ENCODE measurements at places on chromosomes 12 and 14.
A peak's percentile ranks its signal among the peaks of the same experiment; 100 is the strongest.

DNA sequence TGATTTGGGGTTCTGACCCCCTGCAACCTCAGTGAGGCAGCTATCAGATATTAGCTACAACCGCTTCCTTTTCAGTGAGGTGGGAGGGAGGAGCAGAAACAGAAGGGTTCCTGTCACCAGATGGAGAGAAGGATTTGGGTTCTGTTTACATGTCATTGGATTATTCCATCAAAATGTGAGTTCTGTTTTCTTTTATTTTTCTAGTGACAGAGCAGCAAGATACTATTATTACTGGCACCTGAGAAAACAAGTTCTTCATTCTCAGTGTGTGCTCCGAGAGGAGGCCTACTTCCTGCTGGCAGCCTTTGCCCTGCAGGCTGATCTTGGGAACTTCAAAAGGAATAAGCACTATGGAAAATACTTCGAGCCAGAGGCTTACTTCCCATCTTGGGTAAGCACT lies 52.8 kb downstream of the FRMD6 start:
- no peak for DNase-seq

DNA sequence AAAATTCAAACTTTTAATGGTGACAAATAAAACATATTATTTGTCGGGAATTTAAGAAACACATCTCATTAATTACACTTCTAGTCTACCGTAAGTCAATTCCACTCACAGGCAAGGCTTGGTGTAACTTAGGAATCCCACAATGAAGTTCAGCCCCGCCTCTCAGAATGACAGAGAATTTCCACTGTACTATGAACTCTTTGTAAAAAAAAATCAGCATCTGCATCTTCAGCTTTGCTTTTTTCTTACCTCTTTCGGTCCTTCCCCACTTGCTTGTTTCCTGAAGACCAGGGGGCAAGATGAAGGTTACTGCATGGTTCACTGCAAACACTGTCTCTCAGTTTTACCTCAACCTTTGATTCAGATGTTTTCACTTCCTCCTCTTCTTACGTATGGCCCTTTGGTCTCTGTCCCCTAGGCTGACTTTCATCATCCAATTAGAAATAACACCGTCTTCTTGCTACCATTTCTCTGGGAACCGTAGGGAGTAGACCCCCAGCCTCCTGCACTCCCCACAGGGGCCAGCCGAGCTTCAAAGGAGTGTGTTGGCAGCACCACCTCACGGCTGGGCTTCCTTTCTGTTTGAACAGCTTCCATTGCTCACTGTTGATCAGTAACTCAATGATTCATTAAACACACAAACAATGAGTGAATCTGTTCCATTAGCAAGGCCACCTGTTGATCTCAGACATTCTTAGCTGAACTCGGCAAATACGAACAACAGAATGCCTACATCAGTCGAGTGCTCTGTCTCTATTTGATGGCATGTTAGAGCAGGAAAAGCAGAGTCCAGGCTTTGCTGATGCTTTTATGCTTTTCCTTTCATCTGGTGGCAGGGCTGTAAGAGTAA lies 343.0 kb downstream of the BMP4 start:
- no peak for DNase-seq

DNA sequence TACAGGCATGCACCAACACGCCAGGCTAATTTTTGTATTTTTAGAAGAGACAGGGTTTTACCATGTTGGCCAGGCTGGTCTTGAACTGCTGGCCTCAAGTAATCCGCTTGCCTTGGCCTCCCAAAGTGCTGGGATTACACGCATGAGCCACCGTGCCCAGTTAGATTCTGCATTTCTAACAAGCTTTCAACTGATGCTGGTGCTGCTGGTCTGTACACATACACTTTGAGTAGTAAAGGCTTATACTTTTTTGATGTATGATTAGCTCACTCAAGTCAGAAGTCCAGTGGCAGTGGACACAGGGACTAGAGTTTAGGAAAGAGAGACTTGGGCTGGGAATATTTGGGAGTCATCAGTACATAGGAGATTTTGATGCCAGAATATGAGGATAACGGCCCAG lies 2.2 kb upstream of the TBC1D15 start:
- no peak for DNase-seq

DNA sequence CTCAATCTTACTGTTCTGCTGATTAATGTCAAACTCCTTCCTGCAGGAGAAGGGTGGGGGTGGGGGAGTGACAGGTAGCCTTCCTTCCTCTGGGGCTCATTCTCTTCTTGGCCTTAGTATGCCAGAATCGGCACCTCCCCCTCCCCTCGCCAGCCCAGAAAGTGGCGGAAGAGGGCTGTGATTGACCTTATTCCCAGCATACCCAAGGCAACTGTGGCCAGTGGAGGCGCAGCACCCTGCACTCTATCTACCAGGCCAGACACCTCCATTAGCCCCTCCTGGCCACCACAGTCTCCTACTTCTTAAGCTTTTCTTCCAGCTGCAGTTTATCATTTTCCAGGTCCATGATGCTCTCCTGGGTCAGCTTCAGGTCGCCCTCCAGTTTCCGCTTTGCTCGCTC lies 15.5 kb downstream of the MYH6 start:
- DNase-seq = no peak

- no peak for DNase-seq
Observed at GRCh38 chr12:46435625-46436024, 63.1 kb upstream of the SLC38A2 start.

- no peak for DNase-seq
Observed at GRCh38 chr14:96039633-96040311, 610 bp downstream of the C14orf132 start.

- no peak for DNase-seq
Observed at GRCh38 chr14:50475460-50475859, 56.9 kb downstream of the MAP4K5 start.

DNA sequence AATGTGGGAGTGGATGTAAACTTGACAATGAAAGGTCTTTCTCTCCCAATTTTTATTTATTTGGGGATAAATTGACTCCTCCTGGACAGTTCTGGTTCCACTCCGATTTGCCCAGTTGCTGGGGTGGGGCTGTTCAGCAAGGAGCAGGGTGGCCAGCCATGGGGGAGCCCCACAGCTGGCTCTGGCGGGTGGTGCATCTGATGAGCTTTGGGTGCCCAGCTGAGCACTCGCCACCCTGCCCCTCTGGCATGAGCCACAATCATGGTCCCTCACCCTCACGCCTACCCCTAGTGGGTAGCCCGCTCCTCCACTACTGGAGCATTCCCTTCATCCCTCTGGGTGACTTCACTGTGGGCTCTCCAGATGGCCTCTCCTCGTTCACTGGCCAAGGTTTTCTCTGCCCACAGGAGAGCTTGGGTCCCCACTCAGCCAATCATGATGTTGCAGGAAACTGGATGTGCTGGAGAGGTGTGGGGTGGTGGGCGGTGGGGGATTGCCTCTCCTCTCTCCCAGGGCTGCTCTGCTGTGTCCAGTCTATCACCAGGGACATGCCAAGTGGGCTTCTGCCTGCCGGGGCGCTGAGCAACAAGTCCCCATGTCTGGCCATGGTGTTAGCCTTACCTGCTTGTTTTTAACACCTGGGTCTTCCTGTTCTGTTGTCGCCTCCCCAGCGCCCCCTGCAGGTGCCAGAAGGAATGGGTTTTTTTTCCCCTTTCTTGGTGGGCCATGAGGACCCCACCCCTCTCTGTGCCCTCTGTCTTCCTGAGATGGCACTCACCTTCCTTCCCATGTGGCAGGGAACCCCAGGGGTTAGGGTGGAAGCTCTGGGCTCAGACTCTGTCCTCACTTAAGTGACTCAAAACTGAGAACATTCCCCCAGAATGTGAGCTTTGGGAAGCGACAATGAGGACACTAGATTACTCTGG lies 3.4 kb downstream of the CYP46A1 start:
- DNase-seq = peak; percentile 21

- no peak for DNase-seq
Observed at GRCh38 chr12:71142016-71142415, 15.8 kb downstream of the TSPAN8 start.

DNA sequence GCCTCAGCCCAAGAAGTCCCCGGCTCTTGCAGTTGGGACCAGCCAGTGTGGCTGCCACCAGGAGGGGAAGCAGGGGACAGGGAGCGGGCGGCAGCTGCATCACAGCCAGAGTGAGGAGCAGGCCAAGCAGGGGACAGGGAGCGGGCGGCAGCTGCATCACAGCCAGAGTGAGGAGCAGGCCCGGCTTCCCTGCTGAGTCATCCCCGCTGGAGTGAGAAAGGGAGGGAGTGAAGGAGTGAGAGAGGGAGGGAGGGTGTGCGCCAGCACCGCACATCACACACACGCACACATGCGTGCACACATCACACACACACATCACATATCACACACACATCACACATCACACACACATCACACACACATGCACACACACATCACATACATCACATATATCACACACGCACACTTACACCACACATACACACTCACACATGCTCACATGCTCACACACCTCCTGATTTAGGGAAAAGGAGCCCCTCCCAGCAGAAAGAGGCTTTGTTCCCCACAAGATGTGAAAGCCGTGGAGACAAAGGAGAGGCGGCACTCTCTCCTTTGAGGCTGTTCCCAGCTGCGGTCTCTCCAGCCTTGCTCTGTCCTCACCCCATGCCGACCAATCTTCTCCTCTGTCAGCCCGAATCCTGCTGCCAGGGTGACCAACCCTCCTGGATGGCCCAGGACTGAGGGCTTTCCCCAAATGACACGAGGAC lies 16.7 kb upstream of the ZDHHC22 start:
- no peak for DNase-seq

DNA sequence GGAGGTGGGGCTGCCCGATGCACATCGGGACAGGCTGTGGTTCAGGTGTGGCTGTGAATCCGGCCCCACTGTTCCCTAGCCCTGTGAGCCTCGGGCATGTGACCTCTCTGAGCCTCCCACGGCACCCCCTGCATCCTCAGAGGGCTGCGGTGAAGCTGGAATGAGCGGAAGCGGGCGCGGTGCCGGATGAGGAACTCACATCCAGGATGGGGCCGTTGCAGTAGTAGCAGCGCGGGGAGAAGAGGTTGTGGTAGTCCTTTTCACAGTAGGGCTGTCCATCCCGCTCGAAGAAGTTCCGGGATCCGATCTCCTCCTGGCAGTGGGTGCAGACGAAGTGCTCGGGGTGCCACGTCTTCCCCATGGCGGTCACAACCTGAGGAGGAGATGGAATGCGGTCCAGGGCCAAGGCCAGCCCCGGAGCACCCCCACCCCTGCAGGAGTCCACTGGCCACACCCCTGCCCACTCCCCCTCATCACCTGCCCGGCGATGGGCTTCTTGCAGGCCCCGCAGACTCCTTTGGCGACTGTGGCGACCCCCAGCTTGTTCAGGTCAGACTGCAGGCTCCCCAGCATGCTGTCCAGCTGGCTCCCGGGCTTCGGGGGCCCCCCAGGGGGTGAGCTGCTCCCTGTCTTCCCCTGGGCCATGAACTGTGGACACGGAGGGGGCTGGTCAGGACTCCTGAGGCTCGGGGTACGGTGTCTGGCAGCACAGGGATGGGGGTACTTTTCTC lies 13.9 kb upstream of the RPLP0 start:
- DNase-seq = no peak

GRCh38 chr14:81273521-81273920 lies 52.8 kb upstream of the GTF2A1 start:
- no peak for DNase-seq

- DNase-seq = no peak
Observed at GRCh38 chr12:116295327-116296263, 18.1 kb upstream of the MED13L start.

DNA sequence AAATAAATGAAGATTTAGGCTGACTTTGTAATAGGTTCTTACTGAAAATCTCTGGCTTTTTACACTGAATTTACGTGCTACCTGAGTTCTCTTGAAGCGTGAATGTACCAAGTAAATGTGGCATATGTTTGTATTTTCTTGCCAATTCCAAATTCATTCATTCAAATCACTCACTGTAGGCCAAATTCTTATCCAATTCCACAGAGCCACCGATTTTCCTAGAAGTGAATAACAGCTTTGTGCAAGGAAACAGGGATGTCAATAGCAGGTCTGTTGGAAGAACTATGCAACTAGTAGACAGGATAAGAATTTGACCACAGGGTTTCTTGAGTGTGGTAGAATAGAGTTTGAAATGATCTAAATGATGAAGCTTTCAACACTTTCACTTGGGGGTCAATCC lies 86.8 kb downstream of the SOX5 start:
- no peak for DNase-seq

GRCh38 chr12:30202521-30203254 lies 418.9 kb upstream of the TMTC1 start:
- no peak for DNase-seq

DNA sequence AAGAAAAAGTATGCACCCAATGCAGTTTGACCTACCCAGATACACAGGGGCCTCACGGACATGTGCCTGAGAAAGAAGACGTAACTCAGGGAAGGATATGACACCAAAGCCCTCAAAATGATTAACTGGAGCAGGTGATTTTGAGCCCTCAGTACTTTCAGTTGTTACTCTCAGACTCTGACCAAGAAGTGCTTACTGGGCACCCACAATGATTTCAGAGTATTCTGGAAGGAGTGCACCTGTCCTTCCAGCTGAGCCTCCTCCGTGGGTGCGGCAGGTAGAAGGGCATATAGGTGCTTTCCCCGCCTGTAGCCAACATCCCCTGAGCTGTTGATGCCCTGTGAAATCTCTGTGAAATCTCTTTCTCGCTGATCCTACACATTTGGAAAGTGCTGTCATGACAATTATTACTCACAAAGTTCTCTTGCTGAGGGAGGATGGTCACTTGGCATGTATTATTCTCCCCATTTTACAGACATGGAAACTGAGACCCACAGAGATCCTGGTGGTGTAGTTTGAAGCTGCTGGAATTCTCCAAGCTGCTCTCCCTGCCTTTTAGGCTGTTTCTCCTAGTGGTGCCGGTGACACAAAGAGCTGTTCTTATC lies 154.3 kb upstream of the CCND2 start:
- peak; percentile 84 for DNase-seq

GRCh38 chr12:124629789-124630480 lies 62.5 kb upstream of the NCOR2 start:
- no peak for DNase-seq

- DNase-seq = no peak
Observed at GRCh38 chr12:64522316-64522715, 70.4 kb downstream of the TBK1 start.

- peak; percentile 44 for DNase-seq
Observed at GRCh38 chr12:121804417-121805111, 755 bp downstream of the SETD1B start.

Data from stimulated activated CD4-positive, alpha-beta T cell treated with anti-CD3 and anti-CD28 coated beads, Interleukin-1b, Interleukin-23, amount 100 ng/mL, for 48 hours (primary cell).